Aorta (tissue), 5 donors: ENCODE measurements at places on chromosomes 1 and 21. TPM values are rescaled to one million over a fixed set of nuclear protein-coding genes. Genes with fewer than 3 reads are reported as not detected.

Gene CD1D
- 2.0 TPM for total RNA-seq

Gene ADAMTS5
- 20.4 TPM for total RNA-seq

Gene ZNF648
- not detected for total RNA-seq

Gene GREM2
- 2.9 TPM for total RNA-seq

Gene PSMD4
- 118 TPM for total RNA-seq

Gene OPTC
- not detected for total RNA-seq

Gene SLAMF7
- 2.5 TPM for total RNA-seq

Gene LCE1C
- not detected for total RNA-seq

Gene KMO
- 2.1 TPM for total RNA-seq

Gene SELENBP1
- total RNA-seq = 24.5 TPM

Gene RBM34
- total RNA-seq = 57.7 TPM

Gene EXTL2
- total RNA-seq = 19.0 TPM

Gene TRAPPC10
- total RNA-seq = 41.5 TPM

Gene ZZZ3
- 56.6 TPM for total RNA-seq

Gene LIN28A
- total RNA-seq = not detected

Gene FCRL6
- total RNA-seq = 0.45 TPM

Gene TSPAN2
- 83.0 TPM for total RNA-seq

Gene RIMS3
- 18.3 TPM for total RNA-seq

Gene MXRA8
- total RNA-seq = 221 TPM

Gene DPT
- total RNA-seq = 73.2 TPM

Gene DCAF6
- total RNA-seq = 68.7 TPM

Gene GOLT1A
- total RNA-seq = not detected

Gene TFF2
- not detected for total RNA-seq

Gene SPRR2B
- total RNA-seq = not detected

Gene ALX3
- not detected for total RNA-seq

Gene MTMR11
- 55.4 TPM for total RNA-seq

Gene YOD1
- 6.6 TPM for total RNA-seq

Gene PLCH2
- total RNA-seq = 1.6 TPM

Gene MTR
- 59.5 TPM for total RNA-seq

Gene SLC9C2
- not detected for total RNA-seq

Gene OR2L2
- 0.13 TPM for total RNA-seq

Gene KCND3
- total RNA-seq = 21.2 TPM

Gene WDR64
- total RNA-seq = not detected

Gene FCGR1A
- total RNA-seq = 15.9 TPM

Gene CELA2B
- 0.45 TPM for total RNA-seq

Gene NEGR1
- total RNA-seq = 50.3 TPM
